ENCODE measurements at places on chromosomes 3 and 15. TPM values are rescaled to one million over a fixed set of nuclear protein-coding genes. Genes with fewer than 3 reads are reported as not detected.

DNA sequence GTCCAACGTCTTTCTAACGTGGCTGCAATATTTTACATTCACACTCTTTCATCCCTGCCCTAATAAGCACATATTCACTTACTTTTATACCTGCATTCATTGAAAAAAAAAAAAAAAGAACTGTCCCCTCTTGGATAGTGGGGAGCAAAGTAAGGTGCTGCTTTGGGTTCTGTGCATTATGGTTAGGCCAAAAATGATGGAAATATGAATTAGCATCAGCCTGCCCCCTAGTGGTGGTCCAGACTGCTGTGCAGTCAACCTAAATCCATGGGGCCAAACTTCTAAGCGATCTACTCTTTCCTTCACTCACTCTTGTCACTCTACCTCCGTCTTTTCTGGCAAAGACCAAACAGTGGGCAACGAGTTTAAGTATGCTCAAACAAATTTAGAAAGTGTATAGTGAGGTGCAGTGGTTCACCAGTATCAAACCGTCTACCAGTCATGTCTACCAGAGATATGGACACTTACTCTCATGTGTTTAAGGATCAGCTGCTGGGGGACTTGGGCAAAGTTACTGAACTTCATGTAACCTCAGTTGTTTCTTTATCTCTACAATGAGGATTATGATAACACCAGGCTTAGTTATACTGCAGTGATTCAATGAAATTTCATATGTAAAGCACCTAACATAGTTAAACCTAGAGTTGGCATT lies 61.5 kb upstream of the GRM7 start:
- no peak for DNase-seq

GRCh38 chr15:100708916-100709315 lies 106.5 kb downstream of the ASB7 start:
- DNase-seq, result no peak

DNA sequence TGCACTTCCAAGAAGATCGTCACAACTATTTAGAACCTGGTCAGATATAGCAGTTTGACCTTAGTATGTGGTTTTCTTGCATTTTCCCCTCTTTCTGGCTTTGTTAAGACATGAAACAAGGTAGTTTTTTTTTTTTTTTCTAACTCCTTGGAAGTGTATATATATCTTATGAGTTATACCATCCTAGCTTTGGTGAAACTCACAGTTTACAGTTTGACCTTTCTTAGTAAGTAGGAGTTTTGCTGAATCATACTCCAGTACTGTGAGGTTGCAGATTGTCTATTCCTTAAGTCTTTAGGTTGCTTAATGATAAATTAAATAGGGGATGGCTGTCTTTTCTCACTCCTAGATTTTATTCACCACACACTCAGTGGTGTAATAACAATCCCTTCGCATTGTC lies 325.0 kb downstream of the RBMS3 start:
- DNase-seq, result no peak

GRCh38 chr15:65285291-65286068 lies 1.2 kb downstream of the PARP16 start:
- peak; percentile 1 for DNase-seq

- DNase-seq, result peak; percentile 97
Observed at GRCh38 chr15:92917598-92918407, 17.7 kb downstream of the CHD2 start.

DNA sequence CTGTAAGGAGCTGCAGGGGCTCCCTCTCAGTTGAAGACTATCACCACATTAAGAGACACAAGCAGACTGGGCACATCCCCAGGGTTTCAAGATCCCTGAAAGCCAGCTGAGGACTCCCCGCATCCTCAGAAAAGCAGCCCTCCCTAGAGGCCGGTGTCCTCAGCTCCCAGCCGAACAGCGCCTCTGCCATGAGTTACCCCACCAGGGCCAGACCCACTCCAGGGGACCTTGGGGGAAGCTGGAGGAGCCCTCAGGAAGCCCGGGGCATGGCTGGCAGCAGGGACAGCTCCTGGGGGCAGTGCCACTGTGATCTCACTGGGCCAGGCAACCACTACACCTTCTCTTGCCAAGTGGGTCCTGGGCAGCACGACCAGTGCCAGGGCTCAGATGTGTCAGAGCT lies 8.1 kb downstream of the KLF15 start:
- peak; percentile 60 for DNase-seq

DNA sequence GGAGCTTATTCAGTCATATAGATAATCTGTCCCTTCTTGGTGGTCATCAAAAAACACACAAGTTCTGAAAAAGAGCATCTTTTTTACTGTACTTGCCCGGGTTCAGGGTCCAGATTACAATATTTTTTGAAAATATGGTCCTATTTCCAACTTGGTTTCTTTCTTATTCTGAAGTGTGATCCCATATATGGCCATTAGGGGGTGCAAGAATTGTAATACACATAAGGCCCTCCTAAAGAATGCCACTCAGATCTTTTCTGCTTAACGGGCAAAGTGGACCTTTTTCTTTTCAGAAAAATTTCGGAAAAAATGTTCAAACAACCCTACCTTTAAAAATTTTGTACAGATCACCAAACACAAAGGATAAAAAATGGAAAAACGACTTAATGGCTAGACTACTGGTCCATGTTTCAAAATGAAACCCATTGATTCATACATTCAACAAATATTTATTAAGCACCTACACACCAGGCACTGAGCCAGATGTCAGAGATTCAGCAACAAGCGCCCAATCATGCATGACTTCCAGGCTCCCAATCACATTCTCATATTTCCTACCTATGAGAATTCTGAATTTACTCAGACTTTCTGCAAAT lies 102.0 kb upstream of the MYRIP start:
- DNase-seq, result no peak

DNA sequence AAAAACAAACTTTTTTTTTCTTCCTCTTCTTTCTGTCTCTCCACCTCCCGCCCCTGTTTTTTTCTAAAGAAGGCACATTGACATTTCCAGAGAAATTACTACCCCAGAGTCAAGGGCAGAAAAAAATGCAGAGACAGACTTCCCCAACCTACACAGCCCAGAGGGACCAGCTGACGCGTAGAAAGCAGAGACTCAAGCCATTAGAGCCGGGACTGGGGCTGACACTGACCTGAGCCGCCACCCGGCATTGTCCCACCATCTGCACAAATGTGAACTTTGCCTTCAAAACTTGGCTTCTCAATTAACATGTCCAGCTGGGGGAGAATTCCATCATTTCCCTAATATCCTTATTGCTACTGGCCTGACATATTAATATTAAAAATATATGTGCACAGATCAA lies 385.6 kb downstream of the NR2F2 start:
- DNase-seq, result no peak

DNA sequence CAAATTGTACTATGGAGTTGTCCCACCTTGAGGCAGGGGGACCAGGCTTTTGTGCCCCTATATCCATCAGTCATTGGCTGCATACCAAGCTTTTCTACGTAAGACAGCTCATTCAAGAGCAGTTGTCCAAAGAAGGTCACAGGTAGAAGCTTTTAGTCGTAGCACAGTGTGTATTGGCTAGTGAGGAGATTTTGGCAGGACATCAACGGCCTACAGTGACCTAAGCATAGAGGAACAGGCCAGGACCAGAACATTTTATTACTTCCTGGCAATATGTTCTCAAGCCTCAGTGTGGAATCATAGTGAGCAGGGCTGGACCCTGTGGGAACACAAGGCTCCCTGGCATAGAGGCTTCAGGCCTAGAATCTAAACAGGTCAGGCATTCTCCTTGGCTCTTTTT lies 105.4 kb upstream of the ANKRD28 start:
- DNase-seq, result no peak

- DNase-seq, result peak; percentile 91
Observed at GRCh38 chr15:90664650-90665287, 52.4 kb upstream of the BLM start.

GRCh38 chr3:167166012-167166411 lies 214.1 kb downstream of the ZBBX start:
- DNase-seq, result no peak

Gene SLCO3A1
- total RNA-seq, result 26.6 TPM

Data from posterior vena cava (tissue), 2 donors.